Activated T-helper 2 cell treated with anti-CD3 and anti-CD28 coated beads, Interferon-gamma antibody, Interleukin-2, Interleukin-4, amounts not matched to agents 10 μg/mL and 5 μg/mL and 100 μg/mL, durations not matched to agents 14 hours and 24 hours and 36 hours (primary cell): ENCODE measurements at places on chromosomes 3 and 15.

DNA sequence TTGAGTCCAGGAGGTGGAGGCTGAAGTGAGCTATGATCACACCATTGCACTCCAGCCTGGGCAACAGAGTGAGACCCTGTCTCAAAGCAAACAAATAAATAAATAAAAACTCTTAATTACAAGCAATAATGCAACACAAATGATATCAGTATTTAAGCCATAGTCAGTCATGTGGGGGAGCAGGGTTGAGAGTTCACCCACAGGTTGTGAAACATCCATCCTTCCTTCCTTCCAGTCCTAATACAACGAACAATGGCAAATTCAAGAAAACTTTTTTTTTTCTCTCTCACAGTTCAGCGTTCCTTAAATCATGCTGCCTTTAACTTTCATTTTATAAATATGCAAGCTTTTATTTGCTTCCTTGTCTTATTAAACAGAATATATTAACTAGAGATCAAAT lies 24.1 kb downstream of the ZNF592 start:
- no peak for DNase-seq

- no peak for DNase-seq
Observed at GRCh38 chr15:70324001-70324974, 226.6 kb upstream of the TLE3 start.

- DNase-seq, result no peak
Observed at GRCh38 chr3:77467702-77468625, 428.1 kb downstream of the ROBO2 start.

GRCh38 chr3:178436773-178437172 lies 99.5 kb upstream of the KCNMB2 start:
- no peak for DNase-seq

- no peak for DNase-seq
Observed at GRCh38 chr15:33310481-33311311, at the start of gene RYR3. TSS of gene RYR3 (plus strand) at chr15:33310967. CDS start at chr15:33311046, 79 bp downstream.

- no peak for DNase-seq
Observed at GRCh38 chr15:96312641-96313335, 17.7 kb upstream of the NR2F2 start.

DNA sequence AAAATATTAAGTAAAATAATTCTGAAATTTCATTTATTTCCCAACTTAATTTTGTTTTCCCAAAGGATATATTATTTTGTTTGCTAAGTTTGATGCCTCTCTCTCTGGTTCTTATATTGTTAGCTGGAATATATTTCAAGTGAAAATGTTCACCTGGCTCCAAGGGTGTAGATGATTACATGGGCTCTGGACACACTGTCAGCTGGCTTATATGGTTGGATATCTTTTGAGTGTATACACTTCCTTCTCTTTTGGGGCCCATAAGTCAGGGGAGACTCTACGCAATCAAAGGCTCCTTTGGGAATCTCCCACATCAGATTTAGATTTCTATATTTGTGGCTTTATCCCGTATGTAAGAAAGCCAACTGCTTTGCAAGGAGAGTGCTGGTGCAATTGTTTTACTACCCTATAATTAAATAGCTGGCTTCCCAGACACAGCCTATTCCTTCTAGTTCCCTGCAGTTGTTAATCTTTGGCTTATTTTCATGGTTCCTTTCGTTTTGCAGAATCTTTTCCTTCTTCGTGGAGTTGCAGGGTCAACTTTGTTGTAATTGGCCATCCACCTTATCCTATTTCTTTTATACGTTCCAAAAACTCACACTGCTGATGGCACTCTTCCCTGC lies 225.7 kb downstream of the DPH6 start:
- DNase-seq, result no peak

- DNase-seq, result no peak
Observed at GRCh38 chr3:161393803-161394202, 22.5 kb upstream of the SPTSSB start.
